Stimulated activated CD4-positive, alpha-beta T cell treated with anti-CD3 and anti-CD28 coated beads, Interleukin-2, amount 100 ng/mL, for 48 hours (primary cell): ENCODE measurements at places on chromosomes 7 and 10.
A peak's percentile ranks its signal among the peaks of the same experiment; 100 is the strongest.

GRCh38 chr7:44289341-44290251, 35.8 kb downstream of the CAMK2B start:
- DNase-seq: no peak

DNA sequence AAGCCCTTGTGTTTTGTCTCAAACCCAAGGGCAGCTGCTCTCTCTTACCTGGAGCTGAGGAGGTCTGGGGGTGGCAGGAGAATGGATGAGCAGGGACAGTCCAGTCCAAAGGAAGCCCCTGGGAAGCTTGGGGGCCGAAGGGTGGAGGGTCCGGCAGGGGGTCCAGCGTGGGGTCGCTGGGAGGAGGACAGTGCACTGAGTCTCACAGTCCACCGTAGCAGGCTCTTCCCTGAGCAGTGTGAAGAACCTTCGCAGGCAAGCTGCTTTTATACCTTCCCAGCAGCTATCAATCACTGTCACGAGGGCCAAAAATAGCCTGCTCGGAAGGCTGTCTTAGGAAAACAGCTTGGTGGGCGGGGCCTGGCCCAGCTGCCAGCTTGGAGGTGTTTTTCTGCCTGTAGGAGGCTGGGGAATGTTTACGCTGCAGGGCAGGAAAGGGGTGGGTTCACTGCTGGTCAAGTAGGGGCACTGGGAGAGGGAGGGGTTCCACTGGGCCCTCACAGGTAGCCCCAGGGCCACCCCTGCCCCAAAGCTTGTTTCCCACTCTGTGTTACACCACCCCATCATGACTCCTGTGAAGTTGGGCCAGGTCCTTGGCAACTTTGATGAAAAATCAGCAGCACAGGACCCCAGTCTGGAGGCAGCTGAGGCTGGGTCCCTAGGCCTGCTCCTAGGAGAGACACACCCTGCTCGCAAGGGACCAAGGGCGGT, at the start of gene DEPP1:
TSS of gene DEPP1 (minus strand) at position 240 of the 711 bp plus-strand sequence. CDS start 779 bp downstream, outside the sequence.
- DNase-seq: no peak

DNA sequence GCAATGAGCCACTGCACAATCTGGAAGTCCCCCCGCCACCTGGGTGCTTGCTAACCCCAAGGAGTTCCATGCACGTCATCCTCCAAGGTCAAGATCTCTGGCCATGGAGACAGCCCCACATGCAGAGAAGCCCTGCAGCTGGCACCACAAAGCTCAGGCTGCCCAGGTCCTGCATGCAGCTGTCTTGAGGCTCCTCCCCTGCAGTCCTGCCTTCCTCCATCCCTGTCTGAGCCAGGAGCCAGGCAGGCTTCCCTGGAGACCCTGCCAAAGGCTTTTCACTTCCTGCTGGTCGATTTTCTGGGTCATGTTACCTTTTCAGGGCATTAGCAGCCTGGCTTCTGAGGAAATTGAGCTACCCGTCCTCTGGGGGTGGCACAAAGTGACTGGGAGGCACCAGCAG, 12.5 kb upstream of the TMEM72 start:
- DNase-seq: no peak

- no peak for DNase-seq
Measured at GRCh38 chr7:93004906-93005305, 112.9 kb downstream of the SAMD9 start.

- DNase-seq: no peak
Measured at GRCh38 chr7:51482976-51483375, 166.4 kb upstream of the COBL start.

DNA sequence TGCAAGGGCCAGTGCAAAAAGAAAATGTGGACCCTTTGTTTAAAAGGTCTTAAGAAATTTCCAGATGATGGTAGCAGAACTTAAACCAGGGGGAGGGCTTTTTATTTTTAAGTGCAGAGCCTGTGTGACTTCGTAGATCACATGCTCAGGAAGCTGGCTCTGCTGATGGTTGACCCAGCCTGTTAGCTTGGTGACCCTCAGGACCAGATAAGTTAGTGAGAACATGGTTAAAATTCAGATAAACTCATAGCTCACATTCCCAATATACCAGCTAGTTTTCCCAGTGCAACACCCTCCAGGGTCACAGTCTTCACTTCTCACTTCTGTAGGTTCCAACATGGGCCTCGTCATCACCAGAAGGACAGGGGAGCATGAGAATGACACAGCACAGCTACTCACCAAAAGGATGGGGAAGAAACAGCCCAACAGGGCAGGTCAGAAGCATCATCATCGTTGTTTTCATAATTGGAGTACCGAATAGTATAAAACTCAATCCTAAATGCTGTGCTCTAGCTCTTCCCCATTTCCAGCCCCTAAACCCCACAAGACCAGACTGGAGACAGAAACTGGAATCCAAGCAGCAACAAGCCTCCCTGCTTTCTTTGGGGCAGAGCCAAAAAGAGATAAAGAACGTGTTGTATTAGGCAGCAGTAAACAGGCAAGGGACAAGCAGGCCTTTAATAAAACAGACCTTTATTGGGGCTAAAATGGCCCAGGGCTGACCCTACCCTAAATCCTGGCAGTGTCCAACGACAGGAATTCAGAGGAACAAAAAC, 102.2 kb upstream of the ANKRD1 start:
- no peak for DNase-seq

- no peak for DNase-seq
Measured at GRCh38 chr7:150449206-150449952, 1.1 kb upstream of the GIMAP8 start.

GRCh38 chr10:48551861-48552591, 52.8 kb downstream of the ARHGAP22 start:
- DNase-seq: peak; percentile 22

GRCh38 chr10:61329854-61330253, 123.3 kb downstream of the TMEM26 start:
- no peak for DNase-seq

DNA sequence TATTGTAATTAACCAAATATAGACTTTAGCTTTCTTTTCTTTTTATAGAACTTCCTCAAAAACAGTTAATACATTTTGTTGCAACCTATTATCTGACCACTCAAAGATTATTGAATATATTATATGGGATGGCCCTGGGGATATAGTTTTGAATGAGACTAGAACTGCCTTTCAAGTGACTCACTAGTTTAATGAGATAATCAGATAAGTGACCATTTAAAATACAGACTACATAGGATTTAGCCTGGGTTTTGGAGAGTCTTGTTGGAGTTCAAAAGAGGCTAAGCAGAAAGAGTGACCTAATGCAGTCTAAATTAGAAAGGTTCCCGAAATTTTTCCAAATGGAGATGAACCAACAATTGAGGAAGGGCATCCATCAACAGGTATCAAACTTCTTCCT, 305.2 kb upstream of the ETV1 start:
- no peak for DNase-seq

- peak; percentile 56 for DNase-seq
Measured at GRCh38 chr7:129635300-129636029, 23.9 kb downstream of the NRF1 start.

- DNase-seq: no peak
Measured at GRCh38 chr10:123398180-123398591, 244.0 kb downstream of the BUB3 start.

- no peak for DNase-seq
Measured at GRCh38 chr7:50646069-50646468, 80.9 kb upstream of the DDC start.

DNA sequence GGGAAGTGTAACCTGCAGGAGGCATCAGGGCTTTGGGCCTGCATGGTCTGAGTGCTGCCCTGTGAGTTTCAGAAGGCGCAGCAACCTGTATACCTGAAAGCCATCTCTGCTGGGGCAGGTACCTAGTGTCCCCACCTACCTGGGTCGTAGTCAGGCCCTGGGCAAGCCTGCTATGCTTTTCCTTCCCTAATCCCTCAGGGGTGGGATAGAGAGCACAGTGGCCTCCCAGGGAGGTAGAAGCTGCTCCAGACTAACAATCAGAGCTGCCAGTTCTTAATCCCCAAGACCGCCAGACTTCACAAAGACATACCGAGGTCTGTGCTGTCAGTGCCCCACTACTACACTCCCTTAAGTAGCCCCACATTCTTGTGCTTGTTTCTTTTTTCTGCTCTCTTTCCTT, 52.0 kb downstream of the PTEN start:
- no peak for DNase-seq

DNA sequence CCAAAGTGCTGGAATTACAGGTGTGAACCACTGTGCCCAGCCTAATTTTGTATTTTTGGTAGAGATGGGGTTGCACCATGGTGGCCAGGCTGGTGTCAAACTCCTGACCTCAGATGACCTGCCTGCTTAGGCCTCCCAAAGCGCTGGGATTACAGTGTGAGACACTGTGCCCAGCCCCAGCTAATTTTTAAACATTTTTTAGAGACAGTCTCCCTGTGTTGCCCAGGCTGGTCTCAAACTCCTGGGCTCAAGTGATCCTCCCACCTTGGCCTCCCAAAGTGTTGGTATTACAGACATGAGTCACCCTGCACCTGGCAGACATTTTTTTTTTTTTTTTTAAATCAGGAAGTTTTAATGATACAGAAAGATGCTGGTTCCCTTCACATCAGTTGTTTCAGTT, 15.5 kb downstream of the DENND10 start:
- DNase-seq: no peak

GRCh38 chr7:32293833-32294232, 196.3 kb downstream of the LSM5 start:
- no peak for DNase-seq

GRCh38 chr7:45171946-45172345, 14.4 kb downstream of the RAMP3 start:
- no peak for DNase-seq
